ENCODE measurements at places on chromosomes 7 and 10.

DNA sequence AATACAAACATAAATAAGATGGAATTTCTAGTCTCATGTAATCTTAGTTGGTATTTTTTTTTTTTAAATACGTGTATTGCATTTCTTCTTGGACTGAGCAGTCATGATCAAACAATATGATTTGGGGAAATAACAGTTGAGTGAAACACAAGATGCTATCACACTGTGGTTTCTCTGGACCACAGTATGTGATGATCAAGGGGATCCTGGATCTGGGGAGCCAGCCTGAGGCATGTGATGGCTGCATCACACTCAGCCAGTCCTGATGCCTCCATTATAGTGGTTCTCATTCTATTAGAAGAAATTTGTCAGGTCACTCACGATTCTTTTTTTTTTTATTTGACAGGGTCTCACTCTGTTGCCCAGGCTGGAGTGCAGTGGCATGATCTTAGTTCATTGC is 495.9 kb upstream of the POT1 start:
- no peak for DNase-seq

- no peak for DNase-seq
Measured at GRCh38 chr7:86964973-86965726, 94.3 kb downstream of the ELAPOR2 start.

- DNase-seq = peak; percentile 8
Measured at GRCh38 chr10:8037941-8038894, 16.3 kb upstream of the GATA3 start.

- no peak for DNase-seq
Measured at GRCh38 chr10:70250961-70251680, 17.9 kb upstream of the PPA1 start.

- no peak for DNase-seq
Measured at GRCh38 chr10:3195286-3195685, 22.7 kb upstream of the PITRM1 start.

- no peak for DNase-seq
Measured at GRCh38 chr7:122525355-122525754, 173.6 kb downstream of the RNF133 start.

- DNase-seq = no peak
Measured at GRCh38 chr7:158581440-158582088, 6.1 kb downstream of the PTPRN2 start.

DNA sequence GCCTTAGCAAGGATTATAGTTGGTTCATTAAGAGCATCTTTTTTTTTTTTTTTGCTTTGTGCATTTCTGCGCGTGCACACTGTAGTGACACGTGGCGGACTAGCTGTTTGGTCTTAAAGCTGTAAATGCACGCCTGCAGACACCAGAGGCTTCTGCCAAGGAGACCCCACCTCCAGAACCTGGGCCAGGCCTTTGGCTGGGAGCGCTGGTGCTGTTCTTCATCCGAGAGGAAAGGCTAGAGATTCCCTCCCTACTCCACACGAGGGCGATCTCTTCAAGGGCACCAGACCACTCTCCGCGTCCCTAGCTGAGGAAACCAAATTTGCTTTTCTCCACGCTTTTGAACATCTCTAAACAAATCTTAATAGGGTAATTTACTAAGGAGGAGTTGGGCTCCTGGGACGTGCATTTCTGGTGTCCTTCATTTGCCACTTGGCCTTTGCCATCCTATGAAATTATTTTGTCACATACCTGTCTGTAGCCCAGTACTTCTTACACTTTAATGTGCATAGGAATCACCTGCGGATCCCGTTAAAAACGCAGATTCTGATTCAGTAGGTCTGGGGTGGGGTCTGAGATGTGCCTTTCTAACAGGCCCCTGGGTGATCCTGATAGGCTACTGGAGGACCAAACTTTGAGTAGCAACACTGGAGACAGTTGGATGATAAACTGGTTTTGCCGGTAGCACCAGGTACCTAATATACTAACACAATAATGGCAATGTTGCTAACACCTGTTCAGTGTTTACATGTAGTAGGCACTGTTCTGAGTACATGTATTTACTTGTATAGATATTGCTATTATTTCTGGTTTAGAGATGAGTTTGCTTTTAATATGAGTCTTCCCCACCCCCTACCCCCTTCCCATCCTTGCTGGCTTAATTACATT is 1.3 kb upstream of the SLC26A5 start:
- peak; percentile 80 for DNase-seq

DNA sequence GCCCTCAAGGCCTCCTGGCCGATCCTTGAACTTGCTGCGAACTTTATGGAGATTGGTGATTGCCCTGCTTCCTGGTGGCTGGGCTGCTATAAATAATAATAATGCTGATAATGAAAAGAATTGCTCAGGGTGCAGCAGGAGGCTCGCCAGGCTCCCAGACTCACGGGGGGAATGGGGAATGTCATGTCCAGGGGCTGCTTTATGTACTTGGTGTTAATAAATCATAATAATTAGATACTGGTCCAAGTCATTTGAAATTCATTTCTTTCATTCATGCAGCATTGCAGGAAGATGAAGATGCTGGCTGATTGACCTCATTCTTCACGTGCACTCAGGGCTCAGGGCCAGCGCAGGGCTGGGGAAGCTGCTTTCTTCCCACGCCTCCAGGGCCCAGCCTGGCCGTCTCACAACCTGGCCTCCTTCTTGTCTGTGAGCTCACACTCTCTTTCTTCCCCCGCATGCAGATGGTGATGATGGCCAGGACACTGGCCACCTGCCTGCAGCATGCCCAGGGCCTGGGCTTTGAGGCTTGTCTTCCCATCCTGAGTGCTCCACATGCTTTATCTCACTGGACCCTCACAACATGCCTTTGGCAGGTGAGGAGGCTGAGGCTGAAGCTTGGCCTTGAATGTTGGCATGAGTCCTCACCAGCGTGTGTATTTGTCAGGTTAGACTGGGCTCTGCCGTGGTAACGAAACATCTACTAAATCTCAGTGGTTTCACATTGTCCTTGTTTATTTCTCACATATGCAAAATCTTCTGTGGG is 138.4 kb upstream of the TNS3 start:
- DNase-seq = peak; percentile 49

- DNase-seq = no peak
Measured at GRCh38 chr7:139840776-139841175, 11.7 kb downstream of the TBXAS1 start.

GRCh38 chr7:133688483-133689239 is 435.8 kb downstream of the EXOC4 start:
- DNase-seq = peak; percentile 8

DNA sequence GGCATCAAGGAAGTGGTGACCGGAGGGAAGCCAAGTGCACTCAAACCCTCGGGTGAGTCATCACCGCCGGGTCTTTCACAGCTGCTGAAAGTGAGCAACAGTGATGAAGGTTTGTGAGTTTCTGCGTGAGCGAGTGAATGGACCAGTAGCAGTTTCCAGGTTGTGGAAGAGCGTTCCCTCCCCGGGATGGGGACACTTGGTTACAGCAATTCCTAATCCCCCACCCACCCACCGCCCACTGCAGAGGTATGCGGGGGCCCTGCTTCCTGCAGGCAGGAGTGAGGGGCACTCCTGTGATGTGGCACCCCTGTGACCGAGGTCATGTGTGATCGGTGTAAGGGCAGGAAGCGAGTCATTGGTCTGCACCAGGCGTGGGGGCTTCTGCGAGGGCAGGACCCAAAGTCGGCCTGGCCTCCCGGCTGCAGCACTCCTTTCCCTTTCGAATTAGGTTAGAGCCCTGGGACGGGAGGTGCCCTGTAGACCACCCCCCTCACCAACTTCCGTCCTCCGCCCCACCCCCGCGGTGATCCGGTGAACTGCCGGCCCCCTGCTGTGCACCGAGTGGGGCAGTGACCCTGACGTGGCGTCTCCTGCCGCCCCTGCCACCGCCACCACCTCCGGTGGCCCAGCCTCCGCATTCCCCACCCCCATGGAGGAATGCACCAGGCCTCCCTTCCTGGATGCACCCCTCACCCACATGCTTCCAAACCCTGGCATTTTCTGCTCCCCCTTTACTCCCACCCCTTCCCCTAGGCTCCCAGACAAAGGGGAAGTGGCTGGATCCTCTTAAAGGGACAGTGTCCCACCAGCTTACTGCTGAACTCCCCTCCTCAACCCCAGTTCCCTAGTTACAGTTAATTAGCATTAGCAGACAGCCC is 10.9 kb downstream of the LIMK1 start:
- peak; percentile 92 for DNase-seq

- no peak for DNase-seq
Measured at GRCh38 chr10:118580702-118581101, 14.7 kb downstream of the PRLHR start.

GRCh38 chr10:18333621-18334020 is 193.4 kb downstream of the CACNB2 start:
- no peak for DNase-seq

- DNase-seq = no peak
Measured at GRCh38 chr7:93877742-93878141, 12.8 kb downstream of the TFPI2 start.

GRCh38 chr7:69968969-69969556 is 370.8 kb downstream of the AUTS2 start:
- no peak for DNase-seq

GRCh38 chr10:20233423-20233822 is 417.2 kb downstream of the PLXDC2 start:
- DNase-seq = no peak

GRCh38 chr10:62185919-62186692 is 82.5 kb downstream of the RTKN2 start:
- no peak for DNase-seq

GRCh38 chr7:44223362-44224079 is 22.7 kb downstream of the YKT6 start:
- DNase-seq = no peak

DNA sequence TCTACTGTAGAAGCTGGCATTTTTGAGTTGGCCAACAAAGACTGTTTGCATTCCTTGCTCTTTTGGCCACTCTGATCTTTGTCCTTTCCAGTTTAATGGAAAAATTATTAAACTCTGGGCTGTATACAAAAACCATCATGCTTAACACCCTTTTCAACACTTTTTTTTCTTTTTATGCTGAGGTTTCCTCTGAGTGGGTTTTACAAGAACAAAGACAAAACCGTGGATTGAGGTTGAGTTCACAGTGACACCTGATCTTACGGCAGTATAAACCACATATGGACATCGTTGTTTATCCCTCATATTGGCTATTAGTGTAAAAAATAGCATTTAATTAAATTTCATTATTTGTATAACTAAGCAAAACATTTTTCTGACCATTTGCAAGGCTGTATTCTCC is 21.8 kb downstream of the MGAM start:
- DNase-seq = no peak
